ENCODE measurements at places on chromosomes 16 and 17.

- DNase-seq: no peak
Measured at GRCh38 chr17:51398128-51398525, 137.8 kb downstream of the UTP18 start.

DNA sequence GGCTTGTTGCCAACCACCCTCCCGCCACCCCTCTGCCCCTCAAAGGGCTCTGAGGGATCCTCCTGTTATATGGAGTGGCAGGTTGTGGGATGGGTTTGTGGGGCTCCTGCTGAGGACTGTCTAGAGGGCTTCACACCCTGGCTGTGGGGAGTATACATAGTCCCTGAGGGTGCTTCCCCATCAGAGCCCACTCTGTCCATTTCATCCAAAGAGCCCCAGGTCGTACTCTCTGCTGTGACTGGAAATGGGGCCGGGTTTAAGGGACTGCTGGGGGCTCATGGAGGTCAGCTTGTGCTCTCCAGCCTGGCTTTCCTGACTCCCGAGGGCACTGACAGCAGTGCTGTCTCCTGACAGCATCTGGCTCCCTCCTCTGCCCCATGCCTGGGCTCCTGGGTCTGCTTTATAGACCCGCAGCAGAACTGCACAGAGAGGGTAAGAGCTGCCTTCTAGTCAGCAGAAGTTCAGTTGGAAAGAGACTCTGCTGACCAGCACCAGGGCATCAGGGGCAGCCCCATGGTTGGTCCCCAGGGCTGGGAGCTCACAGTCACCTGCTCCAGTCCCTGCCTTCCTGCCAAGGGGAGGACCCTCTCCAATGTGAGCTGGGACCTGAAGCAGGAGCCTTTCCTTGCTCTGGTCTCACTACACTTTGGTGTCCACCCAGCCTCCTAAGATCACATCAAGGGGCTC lies 17.8 kb upstream of the TNS4 start:
- no peak for DNase-seq

- no peak for DNase-seq
Measured at GRCh38 chr17:7042501-7043181, 1.3 kb downstream of the SLC16A11 start.

- no peak for DNase-seq
Measured at GRCh38 chr17:74637926-74638325, 14.4 kb upstream of the CD300E start.

GRCh38 chr17:70655176-70655958 lies 486.0 kb downstream of the KCNJ2 start:
- DNase-seq: no peak

- DNase-seq: no peak
Measured at GRCh38 chr16:10850478-10850850, 26.5 kb upstream of the CIITA start.

GRCh38 chr16:74500907-74501306 lies 79.6 kb upstream of the CLEC18B start:
- no peak for DNase-seq

- DNase-seq: no peak
Measured at GRCh38 chr16:88922114-88922825, 54.7 kb downstream of the CBFA2T3 start.

DNA sequence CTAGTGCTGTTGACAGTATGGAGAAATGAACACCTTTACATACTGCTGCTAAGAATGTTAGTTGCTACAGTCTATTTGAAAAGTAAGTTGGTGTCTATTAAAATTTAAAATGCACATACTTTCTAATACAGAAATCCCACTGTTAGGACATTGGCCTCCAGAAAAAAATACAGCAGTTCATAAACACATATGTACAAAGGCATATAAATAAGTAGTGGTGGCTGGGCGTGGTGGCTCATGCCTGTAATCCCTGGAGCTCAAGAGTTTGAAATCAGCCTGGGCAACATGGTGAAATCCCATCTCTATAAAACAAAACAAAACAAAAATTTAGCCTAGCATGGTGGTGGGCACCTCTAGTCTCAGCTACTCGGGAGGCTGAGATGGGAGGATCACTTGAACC lies 13.1 kb downstream of the DCAF7 start:
- DNase-seq: no peak

DNA sequence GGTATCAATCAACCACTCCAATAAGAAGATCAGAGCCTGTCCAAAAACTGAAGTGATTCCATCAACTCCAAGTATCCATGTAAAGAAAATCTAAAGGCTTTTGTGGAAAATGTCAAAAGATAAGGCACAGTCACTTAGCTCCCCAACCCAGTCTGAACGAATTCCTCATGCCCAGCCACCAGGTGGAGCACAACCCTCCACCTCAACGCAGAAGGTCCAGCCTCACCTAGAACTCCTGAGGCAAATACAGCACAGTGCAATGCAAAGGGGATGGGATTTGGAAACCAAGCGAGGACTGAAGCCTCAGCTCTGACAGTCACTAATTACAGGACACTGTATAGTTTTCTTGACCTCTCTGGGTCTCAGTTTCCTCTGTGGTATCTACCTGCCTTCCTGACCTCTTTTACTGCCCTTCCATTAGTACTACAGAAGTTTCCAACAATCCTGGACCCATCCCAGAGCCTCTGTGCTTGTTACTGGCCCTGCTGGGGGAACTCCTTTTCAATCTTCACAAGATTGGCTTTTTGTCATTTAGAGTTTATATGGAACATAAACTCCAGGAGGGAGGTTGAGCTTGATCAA lies 2.0 kb downstream of the NCBP3 start:
- no peak for DNase-seq

GRCh38 chr16:12256921-12257320 lies 280.4 kb downstream of the SNX29 start:
- no peak for DNase-seq

- DNase-seq: no peak
Measured at GRCh38 chr16:2898831-2899563, 12.7 kb upstream of the FLYWCH1 start.

GRCh38 chr16:56872863-56873391 lies 7.9 kb downstream of the SLC12A3 start:
- DNase-seq: no peak

DNA sequence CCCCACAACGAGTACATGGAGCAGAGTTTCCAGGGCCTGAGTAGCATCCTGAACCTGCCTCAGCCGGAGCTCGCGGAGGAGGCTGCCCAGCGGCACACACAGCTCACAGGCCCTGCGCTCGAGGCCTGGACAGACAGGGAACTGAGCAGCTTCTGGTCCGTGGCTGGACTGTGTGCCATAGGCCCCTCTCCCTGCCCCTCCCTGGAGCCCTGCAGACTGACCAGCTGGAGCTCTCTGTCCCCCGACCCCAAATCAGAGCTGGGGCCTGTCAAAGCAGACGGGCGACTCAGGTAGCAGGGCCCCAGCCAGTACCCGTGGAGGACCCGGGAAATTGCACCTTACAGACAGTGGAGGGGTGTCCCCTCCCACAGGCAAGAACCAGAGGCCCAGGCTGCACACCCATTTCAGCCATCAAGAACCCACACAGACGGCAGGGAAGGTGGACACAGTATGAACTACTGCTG lies 13.0 kb downstream of the MRPL27 start:
- no peak for DNase-seq

- DNase-seq: no peak
Measured at GRCh38 chr17:38605841-38606645, at the start of gene SRCIN1. Gene SRCIN1 (minus strand): TSS chr17:38605952. CDS start chr17:38605705, 247 bp downstream.

- DNase-seq: no peak
Measured at GRCh38 chr16:49739381-49739780, 116.5 kb downstream of the ZNF423 start.

DNA sequence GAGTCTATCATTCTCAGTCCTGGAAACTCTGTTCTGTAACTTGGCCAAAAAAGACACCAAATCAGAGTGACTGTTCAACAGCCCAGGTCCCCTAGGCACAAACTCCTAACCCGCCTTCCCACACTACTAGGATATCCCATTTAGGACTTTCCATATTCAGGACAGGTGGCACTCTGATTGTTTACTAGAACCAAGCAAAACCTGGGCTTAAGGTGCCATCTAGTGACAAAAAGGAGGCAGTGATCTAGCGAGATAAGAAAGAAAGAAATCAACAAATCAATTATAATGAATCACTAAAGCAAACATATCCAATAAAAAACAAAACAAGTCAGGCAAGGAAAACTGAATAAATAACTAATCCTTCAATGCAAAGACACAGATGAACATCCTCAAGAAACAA lies 203.9 kb downstream of the CEP112 start:
- no peak for DNase-seq

DNA sequence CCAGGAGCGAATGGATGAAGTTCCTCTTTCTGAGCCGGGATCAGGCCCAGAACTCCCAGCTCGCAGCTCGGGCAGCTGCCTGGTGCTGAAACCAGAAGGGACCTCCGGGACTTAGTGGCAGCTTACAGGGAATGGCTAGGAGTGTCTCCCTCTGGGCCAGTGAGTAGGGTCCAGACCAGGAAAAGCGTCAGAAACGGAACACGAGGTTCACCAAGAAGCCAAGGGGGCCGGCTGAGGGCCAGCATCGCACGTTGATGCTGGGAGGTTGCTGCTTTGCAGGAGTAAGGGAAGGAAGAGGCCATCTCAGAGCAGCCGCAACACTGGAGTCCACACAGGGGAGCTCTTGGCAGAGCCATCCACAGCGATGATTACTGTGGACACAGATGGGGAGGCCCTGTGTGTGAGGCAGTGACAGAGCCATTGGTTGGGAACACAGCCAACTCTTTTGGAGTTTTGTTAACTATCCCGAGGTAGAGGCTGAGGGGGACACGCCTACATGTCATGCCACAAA lies 74.0 kb upstream of the CREBBP start:
- no peak for DNase-seq

DNA sequence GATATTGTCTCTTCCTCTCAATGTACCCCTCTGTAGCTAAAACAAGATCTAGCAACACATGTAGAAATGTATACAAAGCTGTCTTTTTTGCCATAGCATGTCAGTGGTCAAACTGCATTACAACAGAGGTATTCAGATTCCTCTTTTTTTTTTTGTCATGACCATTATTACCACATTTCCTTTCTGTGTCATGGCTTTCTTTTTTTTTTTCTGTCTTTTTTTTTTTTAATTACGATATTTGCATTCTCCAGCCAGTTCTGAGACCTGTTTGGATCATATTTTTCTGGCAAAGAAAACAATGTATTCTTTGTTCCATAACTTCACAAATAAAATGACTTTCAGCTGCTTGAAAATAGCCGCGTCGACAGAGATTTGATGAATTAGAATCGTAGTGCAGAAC lies 27.4 kb upstream of the CAPNS2 start:
- DNase-seq: no peak

GRCh38 chr17:12732366-12732765 lies 56.9 kb upstream of the ARHGAP44 start:
- no peak for DNase-seq

DNA sequence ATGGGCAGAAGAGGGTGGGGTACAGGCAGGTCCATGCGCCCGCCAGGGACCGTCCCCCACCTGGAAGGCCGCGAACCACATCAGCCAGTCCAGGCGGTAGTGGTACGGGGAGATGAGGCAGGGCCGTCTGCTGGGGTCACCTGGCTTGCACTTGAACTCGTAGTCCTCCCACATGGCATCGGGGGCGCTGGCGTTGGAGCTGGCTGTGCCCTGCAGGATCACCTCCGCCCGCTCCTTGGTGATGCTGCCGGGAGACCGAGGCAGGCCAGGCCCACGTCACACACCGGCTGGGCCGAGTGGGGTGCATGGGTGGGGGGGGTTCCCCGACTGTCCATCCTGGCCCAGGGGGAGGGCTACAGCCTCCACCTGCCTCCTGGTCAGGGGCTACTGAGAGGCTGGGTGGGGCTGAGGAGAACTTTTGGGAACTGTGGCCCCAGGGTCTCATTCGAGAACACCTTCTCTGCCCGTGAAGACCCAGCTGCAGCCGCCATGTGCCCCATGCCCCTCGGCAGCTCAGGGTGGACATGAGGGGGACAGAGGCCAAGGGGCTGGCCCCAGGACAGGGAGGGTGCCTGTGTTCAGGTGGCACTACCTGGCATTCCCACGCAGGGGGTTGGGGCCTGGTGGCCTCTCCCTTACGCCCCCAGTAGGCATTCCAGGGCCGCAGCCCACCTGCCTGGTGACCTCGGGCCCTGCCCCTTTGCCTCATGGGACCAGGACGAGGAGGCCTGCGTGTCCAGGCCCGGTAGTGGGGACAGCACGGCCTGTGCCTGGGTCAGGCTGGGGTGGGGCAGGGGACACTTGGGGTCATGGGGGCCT lies 69.5 kb upstream of the GNG13 start:
- no peak for DNase-seq

DNA sequence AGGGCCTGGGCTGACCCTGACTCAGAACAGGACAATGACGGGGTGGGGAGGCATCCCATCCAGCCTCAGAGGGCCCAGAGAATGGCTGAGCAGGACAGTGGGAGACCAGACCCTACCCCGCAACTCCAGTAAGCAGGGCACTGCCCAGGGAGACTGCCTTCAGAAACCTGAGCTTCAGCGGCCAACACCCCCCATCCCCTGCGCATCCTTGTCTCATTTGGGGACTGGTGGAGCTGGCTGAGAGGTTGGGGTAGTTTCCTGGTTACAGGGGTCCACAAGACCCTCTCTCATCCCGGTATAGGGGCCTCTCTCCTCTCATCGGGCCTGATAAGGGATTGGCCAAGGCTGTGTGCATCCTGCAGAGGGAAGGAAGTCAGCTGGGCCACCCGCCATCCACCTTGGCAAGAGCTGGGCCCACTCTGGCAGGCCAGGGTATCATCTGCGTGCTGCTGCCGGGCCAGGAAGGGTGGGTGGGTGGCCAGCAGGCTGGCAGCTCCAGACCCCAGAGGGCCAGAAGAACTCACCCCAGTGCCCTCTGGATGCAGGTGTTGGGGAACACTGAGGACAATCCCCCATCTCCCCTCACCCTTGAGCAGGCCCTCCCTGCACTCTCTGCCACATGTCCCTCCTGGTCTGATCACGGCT lies 229.1 kb downstream of the KATNIP start:
- DNase-seq: peak; percentile 21

DNA sequence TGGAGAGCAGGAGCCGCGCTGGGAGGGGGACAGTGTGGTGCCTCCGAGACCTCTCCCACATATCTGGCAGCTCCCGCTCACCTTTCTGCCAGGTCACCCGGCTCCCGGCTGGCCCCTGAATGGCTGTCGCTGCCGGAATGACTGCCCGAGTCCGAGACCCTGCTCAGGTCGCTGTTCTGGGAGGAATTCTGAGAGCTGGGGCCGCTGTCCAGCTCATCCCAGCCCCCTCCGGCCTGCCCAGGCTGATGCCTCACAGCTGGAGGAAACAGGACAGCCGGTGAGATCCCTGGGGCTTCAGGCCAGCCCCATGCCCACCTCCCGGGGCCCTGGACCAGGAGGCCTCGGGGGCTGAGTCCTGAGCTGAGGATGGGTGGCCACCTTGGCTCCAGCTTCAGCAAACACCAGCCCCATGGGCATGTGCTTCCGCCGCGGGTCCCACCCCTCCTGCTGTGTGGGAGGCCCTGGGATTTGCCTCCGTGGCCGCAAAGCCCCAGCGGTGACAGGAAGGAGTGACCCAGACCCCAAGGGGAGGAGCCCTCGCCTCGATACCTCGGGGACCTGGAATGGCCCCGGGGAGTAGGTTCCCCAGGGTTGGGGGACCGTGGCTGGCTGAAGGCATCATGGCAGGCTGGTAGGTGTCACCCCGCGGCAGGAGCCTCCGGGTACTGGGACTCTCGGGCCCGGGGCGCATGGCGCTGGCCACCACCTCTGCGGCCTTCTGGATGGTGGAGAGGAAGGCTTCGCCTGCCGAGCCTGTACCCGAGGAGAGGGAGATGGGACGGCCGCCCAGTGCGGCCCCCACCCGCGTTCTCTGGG lies 6.9 kb downstream of the TEPSIN start:
- no peak for DNase-seq

All from cerebellar nuclear complex (tissue), 1 donor.